ENCODE measurements at places on chromosomes 2 and 18.

DNA sequence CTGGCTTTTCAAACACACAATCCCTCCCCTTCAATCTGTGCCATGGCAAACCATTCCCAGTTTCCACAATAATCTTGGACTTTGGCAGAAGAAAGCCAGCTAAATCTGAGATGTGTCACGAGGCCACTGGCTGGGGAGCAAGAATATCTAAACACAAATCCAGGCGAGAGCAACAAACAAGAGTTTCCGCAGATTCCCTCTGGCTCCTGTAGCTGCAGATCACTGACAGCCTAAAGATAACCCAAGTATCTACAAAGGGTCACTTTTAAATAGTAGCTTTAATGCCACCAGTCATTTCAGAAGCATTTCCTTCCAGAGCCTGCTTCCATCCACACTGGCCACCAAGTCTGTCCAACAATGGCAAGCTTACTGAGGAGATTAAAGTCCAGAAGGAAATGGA is 86.9 kb downstream of the ACVR1 start:
- no peak for DNase-seq

- no peak for DNase-seq
Measured at GRCh38 chr2:23065936-23066335, 319.0 kb upstream of the KLHL29 start.

DNA sequence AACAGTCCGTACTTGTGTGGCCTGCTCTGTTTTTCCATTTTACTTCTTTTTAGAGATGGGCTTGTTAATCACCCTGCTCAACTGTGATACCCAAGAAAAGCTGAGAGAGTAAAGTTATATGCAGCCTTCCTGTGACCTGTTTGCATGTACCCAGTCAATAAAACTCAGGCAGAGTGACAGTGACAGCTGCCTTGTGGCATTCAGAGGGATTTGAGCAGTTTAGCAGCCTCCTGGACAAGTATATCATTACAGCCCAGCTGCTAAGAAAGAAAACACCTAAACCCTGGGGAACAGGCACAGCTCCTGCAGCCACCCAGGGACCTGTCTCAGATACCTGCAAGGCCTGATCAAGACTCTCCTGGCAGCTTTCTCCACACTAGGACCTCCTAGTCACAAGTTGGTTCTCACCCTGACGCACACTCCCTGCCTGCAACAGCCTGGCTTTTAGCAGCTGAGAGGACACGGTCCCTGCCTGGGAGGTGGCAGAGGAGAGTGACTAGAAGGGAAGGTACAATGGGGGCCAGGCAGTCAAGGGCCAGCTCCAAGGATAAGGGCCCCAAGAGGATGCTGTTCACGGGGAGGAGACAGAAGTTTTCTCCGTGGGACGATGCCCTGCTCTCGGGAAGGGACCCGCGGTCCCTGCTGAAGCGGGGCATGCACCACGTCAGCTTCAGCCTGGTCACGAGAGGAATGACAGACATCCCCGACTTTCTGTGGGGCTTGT is at the start of gene LRRC30:
Gene LRRC30 (plus strand): TSS at position 464 of the 724 bp plus-strand sequence. CDS start 50 bp downstream, at position 514.
- no peak for DNase-seq

GRCh38 chr2:73913414-73914054 is 13.1 kb upstream of the DGUOK start:
- no peak for DNase-seq

DNA sequence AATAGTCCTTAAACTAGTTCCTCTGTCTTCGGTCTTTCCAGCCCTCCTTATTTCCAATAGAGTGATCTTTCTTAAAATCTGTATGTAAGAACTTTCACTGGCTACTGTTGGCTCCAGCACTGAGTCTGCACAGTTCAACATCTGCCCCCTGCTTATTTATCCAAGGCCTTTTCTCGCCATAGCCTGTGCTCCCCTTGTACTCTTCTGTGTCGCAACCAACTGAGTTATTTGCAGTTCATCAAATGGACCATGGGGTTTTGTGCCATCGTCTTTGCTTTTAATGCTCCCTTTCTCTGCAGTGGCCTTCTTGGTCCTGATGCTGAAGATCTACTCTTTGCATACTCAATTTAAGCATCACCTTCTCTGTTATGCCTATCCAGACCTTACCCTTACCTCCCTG is 77.3 kb downstream of the DSC3 start:
- DNase-seq: no peak

GRCh38 chr2:225076125-225076524 is 33.9 kb upstream of the DOCK10 start:
- DNase-seq: no peak

DNA sequence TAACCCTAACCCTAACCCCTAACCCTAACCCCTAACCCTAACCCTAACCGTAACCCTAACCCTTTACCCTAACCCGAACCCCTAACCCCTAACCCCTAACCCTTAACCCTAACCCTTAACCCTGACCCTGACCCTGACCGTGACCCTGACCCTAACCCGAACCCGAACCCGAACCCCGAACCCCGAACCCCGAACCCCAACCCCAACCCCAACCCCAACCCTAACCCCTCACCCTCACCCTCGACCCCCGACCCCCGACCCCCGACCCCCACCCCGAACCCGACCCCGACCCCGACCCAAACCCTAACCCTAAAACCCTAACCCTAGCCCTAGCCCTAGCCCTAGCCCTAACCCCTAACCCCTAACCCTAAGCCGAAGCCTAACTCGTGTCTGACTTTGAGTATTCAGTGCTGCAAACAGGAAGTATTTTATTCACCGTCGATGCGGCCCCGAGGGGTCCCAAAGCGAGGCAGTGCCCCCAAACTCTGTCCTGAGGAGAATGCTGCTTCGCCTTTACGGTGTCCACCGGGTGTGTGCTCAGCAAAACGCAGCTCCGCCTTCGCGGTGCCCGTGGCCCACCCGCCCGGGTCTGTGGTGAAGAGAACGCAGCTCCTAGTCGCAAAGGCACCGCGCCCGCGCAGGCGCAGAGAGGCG is 36.0 kb downstream of the FAM110C start:
- no peak for DNase-seq

DNA sequence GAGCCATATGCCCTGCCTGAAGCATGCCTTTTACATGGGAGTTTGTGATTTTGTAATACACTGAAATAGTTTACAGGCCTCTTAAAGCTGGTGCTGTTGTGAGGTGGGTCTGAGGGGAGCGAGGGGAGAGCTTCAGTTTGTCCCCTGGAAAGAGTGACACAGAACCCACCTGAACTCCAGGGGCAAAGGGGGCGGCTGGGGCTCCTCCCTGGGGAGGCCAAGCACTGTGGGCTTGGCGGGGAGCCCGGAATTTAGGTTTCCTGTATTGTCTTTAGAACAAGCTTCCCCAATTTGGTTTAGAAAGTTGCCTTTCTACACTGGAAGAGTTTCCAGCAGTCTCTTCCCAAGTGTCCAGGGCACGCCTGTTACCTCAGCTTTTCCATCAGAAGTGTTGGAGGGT is 75.7 kb downstream of the VAPA start:
- DNase-seq: peak; percentile 57

- no peak for DNase-seq
Measured at GRCh38 chr2:118417406-118418120, 329.3 kb downstream of the INSIG2 start.

DNA sequence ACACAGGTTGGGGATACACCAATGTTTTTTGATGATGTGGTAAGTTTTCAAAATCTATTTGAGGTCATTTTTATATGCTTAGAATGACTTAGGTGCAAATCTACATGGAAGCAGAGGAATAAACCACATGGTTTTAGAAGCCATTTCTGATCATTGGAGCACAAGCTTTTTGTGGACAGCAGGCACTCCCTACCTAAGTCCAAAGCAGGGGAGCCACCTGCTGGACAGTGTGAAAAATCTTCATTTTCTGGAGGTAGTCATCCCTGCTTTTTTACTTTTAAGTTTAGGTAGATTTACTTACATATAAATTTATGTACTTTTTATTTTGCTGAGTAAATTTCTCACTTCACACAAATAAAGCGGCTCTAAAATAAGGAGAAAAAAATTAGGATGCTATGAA is 323.2 kb downstream of the PLCL1 start:
- peak; percentile 67 for DNase-seq

DNA sequence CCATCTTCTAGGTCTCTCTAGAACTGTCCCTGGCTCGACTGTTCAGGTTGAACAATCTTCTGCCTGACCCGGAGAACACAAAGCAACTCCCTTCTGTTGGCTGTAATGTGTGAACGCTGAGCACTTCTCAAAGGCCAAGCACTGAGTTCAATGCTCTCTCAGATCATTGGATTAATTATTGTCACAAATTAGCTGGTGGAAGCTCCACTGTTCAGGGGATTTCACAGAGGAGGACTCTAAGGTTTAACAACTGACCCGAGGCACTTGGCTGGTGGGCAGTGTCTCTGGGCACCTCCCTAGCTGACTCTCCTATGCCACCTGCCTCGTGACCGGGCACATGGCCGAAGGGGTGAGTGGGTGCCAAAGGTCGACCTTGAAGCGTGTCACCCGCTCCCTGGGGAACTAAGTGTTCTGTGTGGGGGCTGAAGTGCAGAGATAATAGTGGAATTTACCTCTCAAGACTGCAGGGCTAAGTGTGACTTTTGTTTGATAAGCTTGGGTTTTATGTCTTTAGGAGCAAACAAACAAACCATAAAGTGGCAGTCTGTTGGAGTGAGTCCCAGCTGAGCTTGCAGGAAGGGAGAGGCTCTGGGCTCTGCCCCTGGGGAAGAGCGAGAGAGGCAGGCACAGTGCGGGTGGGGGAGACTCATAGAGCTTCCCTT is 64.8 kb downstream of the BCL2L11 start:
- no peak for DNase-seq

DNA sequence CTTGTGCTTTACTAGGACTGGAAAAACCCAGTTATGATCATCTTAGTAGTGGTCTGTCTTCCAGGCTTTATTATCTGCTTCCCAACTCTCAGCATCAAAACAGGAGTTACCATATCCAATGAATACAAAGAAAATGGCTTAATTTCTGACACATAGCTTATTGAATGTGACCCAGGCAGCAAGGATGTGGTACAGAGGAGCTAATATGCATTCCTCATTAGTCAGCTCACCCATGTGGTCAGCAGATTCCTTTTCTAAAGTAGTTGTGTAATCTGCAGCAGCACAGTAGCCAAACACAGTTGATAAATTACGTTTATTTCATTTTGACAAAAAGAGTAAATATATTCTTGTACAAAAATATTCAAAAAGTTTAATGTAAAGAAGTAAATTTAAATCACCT is 43.6 kb downstream of the TSPYL6 start:
- DNase-seq: no peak

DNA sequence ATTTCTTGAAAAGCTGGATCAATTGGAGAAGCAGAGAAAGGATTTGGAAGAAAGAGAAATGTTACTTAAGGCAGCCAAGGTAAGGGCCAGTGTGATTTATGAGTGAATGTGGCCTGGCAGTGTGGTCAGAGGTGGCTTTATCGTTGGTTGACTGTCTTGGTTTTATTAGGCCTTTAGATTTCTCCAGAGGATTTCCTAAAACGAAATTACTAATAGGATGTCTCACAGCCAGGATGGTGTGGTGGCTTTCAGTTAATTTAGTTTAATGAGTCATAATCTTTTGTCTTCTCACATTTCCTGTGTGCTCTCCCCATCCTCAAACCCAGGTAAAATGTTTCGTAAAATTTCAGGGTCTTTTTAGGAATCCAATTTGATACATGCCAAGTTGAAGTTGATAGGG is 100.8 kb downstream of the TAF4B start:
- DNase-seq: no peak

DNA sequence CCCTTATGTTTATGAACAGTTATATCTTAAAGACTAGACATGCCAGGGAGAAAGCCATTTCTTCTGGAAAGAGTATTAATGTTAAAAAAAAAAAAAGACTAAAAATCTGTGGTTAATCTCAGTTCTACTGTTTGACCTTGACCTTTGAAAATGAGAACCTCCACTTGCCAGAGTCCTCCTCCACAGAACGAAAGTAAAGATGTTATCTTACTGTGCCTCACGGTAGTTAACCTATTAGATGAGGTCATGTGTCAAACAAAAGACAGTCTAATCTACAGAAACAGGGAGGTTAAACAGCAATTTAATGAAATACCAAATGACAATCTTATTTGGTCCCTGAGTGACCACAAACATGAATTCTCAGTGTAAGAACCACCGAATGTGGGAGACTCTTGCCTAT is 51.2 kb downstream of the SLC14A2 start:
- DNase-seq: no peak

DNA sequence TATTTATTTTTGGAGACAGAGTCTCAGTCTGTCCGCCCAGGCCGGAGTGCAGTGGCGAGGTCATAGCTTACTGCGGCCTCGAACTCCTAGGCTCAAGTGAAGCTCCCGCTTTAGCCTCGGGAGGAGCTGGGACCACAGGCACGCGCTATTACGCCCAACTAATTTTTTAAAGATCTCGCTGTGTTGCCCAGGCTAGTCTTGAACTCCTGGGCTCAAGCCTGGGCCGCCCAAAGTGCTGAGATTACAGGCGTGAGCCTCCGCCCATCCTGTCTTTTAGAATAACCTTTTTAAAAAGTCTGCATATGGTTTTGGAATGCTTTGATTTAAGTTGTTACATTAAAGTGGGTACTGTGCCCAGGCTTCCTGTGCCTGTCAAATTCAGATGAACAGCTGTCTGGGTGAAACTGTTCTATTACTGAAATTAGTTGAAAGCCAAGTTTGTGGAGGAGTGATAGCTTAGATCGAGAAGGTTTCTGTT is 944 bp downstream of the RAB3GAP1 start:
- DNase-seq: no peak

DNA sequence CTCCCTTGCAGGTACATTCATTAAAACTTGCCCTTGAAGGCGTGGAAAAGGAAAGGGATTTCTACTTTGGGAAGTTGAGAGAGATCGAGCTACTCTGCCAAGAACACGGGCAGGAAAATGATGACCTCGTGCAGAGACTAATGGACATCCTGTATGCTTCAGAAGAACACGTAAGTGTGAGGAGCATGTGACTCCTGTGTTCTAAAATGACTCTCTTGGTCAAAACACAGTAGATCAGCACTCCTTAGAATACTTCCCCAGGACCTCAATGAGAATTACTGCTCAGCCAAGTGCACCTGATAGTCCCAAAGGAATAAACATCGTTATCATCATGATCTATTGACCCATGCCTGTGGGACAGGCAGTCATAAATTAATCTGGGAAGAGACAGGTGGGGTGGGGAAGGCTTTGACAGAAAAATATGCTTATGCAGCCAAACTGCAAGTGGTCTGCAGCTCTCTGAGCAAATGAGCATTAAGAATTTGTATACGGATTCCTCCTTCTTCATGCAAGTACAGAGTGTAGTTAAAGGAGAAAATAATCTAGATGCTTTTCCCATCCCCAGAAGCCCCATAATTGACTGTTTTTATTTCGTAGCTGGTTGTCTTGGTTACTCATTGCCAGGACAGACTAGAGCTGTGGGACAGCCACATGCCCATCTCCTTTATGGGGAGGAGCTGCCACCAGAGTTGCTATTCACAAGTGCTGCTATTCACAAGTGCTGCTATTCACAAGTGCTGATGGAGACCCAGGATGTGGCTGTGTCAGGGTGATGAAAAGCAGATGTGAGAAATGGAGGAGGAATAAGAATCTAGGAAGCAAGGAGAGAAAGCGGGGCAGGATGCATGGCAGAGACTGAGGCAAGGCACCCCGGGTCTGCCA is 91.0 kb downstream of the MAPRE2 start:
- no peak for DNase-seq

GRCh38 chr18:58251416-58251815 is 207.4 kb downstream of the NEDD4L start:
- no peak for DNase-seq

GRCh38 chr2:86621280-86621943 is 2.3 kb downstream of the RNF103 start:
- DNase-seq: peak; percentile 47

- no peak for DNase-seq
Measured at GRCh38 chr2:16088035-16088801, 147.9 kb downstream of the MYCN start.

- DNase-seq: no peak
Measured at GRCh38 chr2:128401680-128402079, 83.0 kb upstream of the HS6ST1 start.

- peak; percentile 8 for DNase-seq
Measured at GRCh38 chr18:72830109-72830508, 37.7 kb downstream of the NETO1 start.

- DNase-seq: no peak
Measured at GRCh38 chr2:28869494-28870145, 489 bp downstream of the TRMT61B start.
